ENCODE measurements at places on chromosomes 1 and 21. TPM values are rescaled to one million over a fixed set of nuclear protein-coding genes. Genes with fewer than 3 reads are reported as not detected.

GRCh38 chr1:160653620-160654016, 6.8 kb upstream of the SLAMF1 start:
- no peak for DNase-seq

- DNase-seq = no peak
Measured at GRCh38 chr1:67189953-67190352, 23.7 kb downstream of the IL23R start.

DNA sequence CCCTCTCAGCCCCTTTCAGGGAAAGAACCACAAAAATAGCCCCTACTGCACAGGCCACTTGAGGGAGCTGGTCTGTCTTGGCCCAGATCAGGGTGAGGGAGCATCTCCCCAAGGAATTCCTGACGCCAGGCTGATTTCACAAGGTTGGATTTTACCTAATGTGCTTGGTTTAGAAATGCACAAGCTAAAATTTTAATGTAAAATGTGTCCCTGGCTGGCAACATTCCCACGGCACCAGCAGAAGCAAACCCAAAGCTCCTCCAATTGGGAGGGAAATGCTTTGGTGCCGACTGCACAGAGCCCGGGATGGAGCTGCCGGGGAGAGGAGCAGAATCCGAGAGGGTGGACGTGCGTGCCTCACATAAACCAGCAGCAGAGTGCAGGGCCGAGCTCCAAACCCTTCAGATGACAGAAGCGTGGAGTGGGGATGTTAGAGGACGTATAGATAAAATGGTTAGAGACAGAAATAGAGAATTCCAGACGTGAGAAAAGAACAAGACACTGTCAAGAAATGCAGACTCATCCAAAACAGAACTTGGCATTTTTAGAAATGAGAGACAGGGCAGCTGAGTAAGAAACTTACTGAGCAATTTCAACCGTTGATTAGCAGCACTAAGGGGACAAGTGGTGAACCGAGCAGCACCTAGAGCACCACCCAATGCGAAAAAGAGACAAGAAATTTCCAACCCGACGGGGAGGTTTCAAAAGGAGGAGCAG, 41.6 kb upstream of the TMEM52 start:
- no peak for DNase-seq

DNA sequence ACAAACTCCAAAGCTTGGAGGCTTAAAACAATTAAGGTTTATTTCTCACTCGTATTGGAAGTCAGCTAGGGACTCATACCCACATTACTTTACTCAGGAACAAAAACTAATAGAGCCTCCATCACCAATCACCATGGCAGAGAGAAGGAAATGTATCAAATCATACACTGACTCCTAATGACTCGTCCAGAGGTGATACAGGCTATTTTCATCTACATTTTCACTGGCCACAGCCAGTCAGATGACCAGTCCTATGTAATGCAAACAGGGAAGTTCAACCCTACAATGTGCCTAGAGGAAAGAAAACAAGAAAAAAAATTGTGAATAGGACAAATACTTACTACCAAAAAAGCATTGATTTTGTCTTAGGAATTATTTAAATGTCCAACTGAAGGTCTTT, 110.3 kb downstream of the SEC16B start:
- DNase-seq = no peak

DNA sequence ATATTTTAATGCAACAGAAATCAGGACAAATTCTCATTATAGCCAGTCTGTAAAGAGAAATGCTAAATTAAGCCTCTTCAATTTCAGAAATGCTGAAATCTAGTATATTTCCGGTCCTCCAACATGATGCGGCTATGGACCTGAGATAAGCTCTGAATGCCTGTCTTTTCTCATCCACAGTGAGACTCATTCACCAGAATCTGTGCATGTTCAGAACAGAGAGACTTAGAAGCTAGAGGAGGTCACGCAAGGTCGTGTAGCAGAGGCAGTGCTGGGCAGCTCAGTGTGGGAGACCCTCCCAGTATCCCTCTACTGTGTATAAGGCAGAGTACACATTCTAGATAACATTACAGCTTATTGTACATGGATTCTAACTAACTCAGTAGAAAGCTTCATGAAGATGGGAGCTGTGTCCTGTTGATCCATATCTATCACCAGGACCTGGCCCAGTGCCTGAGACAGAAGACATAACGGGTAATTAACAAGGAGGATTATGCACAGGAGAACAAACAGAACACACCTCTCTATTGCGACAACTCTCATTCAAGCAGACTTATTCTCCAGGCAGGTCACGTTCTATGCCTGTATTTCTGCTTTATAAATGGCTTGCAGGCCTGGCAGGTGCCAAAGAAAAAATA, 97.0 kb upstream of the COA6 start:
- no peak for DNase-seq

GRCh38 chr1:158329733-158330132, 1.6 kb downstream of the CD1B start:
- DNase-seq = no peak

DNA sequence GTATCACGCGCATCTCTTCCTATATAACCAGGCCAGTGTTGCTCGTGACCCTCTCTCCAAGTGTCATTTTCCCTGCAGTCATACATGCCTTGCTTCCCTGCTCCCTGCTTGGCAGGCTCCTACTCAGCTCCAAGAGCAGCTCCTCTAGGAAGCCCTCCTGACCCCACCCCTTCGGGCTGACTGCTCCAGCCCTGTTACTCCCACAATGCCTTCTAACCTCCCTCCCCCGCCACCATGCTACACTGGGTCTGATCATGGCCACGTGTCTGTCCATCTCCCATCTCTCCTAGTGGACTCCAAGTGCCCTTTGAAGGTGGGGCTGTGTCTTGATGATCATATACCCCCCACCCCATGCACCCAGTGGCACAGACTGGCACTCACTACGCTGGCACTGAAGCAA, 44.7 kb downstream of the MRPL37 start:
- no peak for DNase-seq

DNA sequence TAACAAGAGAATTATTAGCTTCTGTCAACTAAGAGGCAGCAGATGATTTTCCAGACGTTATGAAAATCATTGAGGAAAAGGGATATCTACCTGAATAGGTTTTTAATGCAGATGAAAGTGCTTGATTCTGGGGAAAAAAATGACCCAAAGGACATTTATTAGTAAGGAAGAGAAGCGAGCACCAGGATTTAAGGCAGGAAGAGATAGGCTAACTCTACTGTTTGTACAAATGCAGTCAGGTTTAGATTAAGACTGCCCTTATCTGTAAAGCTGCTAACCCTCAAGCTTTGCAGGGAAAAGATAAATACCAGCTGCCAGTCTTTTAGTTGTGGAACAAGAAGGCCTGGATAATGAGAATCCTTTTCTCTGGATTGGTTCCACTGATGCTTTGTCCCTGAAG, 33.0 kb upstream of the LRIG2 start:
- no peak for DNase-seq

DNA sequence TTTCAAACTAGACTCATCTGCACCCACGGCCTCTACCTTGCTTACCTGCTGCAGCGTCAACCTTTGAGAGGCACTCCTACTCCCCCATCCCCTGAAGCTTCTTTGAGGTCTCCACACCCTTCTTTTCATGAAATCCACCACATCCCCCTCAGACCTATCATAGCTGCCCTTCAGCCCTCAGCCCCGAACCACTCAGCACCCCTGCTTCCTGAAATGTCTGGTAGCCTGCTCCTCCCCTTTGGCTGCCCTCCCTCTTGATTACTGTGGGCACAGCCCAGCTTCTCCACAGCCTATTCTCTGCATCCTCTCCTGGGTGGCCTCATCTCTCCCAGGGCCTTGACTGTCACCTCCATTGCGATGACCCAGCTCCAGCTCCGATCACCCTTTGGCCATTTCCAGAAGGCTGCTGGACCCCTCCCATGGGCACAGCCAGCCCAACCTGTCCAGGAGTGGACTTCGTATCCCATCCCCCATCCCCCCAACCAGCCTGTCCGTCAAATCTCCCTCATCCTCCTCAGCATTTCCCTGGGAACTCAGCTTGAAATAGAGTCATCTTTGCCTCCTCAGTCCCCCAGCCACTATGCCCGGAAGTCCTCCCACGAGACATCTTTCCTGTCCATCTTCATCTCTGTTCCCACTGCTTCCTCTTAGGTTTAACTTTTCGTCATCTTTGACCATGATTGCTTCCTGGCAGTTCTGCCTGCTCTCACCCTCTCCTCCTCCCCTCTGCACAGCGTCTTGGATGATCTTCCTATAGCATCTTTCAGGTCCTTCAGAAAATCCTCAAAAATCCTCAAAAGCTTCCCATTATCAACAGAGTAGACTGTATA, 6.1 kb upstream of the ADORA1 start:
- no peak for DNase-seq

DNA sequence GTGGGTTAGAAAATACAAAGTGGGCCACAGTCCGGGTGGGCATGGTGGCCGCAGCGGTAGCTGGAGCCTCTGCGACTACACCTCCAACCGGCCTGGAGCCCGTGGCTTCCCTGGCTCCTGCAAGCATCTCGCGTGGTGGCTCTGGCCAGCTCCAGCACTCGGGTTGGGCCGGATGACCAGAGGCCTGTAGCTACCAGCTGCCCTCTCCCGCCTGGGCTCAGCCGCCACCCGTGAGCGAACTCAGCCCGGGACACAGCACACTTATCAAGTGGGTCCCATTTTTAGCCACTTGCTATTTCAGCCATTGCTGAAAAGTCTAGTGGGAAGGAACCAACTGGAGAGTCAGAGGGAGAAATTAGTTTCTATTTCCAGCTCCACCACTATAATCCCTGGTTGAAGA, 107.7 kb upstream of the CACYBP start:
- no peak for DNase-seq

- no peak for DNase-seq
Measured at GRCh38 chr1:25036117-25036546, 106.1 kb upstream of the RUNX3 start.

GRCh38 chr1:110615548-110616130, 9.5 kb upstream of the KCNA2 start:
- peak; percentile 63 for DNase-seq

- no peak for DNase-seq
Measured at GRCh38 chr1:7284839-7285435, 486.2 kb upstream of the VAMP3 start.

- no peak for DNase-seq
Measured at GRCh38 chr1:185398599-185398998, 81.6 kb upstream of the IVNS1ABP start.

GRCh38 chr1:240285540-240285939, 193.9 kb downstream of the FMN2 start:
- peak; percentile 88 for DNase-seq

DNA sequence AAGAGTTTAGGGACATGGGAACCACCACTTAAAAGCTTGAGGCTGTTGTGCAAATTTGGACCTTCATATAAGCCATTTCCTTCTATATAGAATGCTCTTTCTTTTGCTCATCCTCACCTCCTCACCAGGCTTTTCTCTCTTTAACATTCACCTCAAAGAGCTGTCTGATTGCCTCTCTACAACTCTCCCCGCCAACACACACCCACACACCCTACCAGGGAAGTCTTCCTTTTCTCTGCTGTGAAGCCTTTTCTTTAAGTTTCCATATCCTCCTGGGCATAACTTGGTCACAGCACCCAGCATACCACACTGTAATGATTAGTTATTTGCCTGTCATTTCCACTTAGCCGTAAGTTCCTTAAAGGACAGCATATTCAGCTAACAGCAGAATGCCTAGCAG, 40.6 kb downstream of the WLS start:
- DNase-seq = no peak

DNA sequence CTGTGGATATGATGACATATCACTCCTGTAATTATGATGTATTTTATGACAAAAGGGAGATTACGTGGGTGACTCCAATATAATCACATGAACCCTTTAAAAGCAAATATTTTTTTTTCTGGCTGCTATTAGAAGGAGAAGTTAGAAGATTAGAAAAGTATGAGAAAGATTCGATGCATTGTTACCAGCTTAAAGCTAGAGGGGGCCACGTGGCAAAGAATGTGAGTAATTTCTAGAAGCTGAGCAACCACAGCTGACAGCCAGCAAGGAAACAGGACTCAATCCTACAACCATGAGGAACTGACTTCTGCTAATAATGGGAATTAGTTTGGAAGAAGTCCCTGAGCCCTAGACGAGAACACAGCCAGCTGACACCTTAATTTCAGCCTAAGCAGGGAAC, 56.3 kb upstream of the C1orf87 start:
- peak; percentile 24 for DNase-seq

GRCh38 chr1:98555814-98556213, 105.7 kb upstream of the SNX7 start:
- no peak for DNase-seq

GRCh38 chr1:206725109-206725963, 40.6 kb downstream of the MAPKAPK2 start:
- peak; percentile 39 for DNase-seq

GRCh38 chr1:61448914-61449313, 276.0 kb downstream of the TM2D1 start:
- no peak for DNase-seq

- DNase-seq = no peak
Measured at GRCh38 chr21:32203877-32204480, 74.9 kb downstream of the MIS18A start.

DNA sequence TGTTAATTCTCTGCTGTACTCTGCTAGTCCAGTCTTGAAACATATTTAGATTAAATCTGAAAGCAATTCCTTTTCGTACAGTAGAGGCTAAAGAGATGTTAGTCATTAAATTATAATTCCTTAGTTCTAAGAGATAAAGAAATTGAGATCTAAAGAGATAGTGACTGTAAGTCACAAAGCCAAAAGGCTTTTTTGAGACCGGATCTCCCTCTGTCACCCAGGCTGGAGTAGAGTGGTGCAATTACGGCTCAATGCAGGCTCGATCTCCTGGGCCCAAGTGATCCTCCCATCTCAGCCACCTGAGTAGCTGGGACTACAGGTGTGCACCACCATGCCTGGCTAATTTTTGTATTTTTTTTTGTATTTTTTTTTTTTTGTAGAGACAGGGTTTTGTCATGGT, 64.7 kb downstream of the TPR start:
- no peak for DNase-seq

GRCh38 chr1:14968251-14968851, 185.2 kb upstream of the TMEM51 start:
- peak; percentile 96 for DNase-seq

GRCh38 chr1:29920316-29920715, 684.0 kb downstream of the PTPRU start:
- DNase-seq = no peak

DNA sequence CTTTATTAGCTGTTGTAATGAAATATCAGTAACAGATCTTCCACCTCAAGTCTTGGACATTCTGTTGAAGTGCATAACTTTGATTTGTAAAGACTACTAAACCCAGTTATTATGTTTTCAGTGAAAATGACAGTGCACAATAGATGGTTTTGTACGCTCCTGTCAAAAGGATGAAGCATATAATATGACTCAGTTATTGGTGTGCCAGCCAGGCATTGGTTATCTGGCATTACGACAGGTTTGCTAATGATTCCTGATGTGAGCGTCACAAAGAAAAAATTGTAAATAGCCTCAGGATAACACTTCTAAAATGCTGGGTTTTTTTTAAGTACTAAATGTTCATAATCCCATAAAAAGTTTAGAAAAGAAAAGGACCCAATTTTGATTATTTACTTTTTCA, 147.9 kb downstream of the MAGI3 start:
- peak; percentile 66 for DNase-seq

- no peak for DNase-seq
Measured at GRCh38 chr1:69671363-69672010, 103.8 kb downstream of the LRRC7 start.

GRCh38 chr1:230794871-230795605, 47.9 kb downstream of the CAPN9 start:
- DNase-seq = no peak

ADAMTS1 gene
- 293 TPM for total RNA-seq

KCNA2 gene
- not detected for total RNA-seq

DCDC2B gene
- not detected for total RNA-seq

SLC19A2 gene
- total RNA-seq = 2.8 TPM

F13B gene
- not detected for total RNA-seq

ITLN2 gene
- total RNA-seq = not detected

TACSTD2 gene
- total RNA-seq = 13.0 TPM

FBLIM1 gene
- 125 TPM for total RNA-seq

APOBEC4 gene
- not detected for total RNA-seq

All from HFFc6 (cell line).